T-helper 2 cell treated with Interferon-gamma antibody and Interleukin-4, amounts not matched to agents 100 ng/mL and 5 ng/mL, for 36 hours (primary cell): ENCODE measurements at places on chromosomes 1 and 21. TPM values are rescaled to one million over a fixed set of nuclear protein-coding genes. Genes with fewer than 3 reads are reported as not detected.

IQGAP3 gene
- 16.1 and 16.4 TPM in 2 replicates for total RNA-seq

FRRS1 gene
- 1.4 and 2.4 TPM in 2 replicates for total RNA-seq

FMO4 gene
- total RNA-seq: 1.3 and 2.0 TPM in 2 replicates

NBPF20 gene
- 0.41 and 0.86 TPM in 2 replicates for total RNA-seq

BTBD8 gene
- 1.5 and 1.6 TPM in 2 replicates for total RNA-seq

SLAMF7 gene
- 6.8 and 8.0 TPM in 2 replicates for total RNA-seq

MTARC1 gene
- total RNA-seq: not detected in 2 replicates
